ENCODE measurements at places on chromosomes 4 and X.

DNA sequence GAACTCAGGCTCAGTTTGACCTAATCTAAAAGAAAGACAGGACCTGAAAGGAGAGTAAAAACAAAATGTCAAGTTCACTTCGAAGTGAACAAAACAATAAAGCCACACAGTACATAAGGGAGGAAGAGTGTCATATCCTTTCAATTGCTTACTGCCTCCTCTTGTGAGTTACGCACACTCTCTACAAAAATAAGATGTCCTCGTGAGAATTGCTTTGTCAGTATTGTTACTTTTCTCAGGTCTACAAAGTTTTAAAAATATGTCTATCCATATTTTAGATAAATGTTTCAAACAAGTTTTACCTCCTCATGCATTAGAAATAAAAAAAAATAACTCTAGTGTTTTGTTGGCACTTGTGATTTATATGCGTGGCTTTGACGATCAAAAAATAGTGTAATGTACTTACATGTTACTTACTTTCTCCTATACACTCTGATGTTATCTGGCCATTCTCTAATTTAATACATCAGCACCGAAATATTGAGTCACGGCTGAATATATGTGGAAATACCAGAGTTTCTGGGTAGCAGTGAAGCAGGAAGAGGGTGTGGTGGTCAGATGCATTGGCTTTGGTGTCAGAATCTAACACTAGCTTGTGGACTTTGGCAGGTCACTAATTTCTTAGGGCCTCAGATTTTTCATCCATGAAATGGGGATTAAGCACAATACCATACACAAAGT is 8.1 kb upstream of the MRPL1 start:
- DNase-seq = no peak

DNA sequence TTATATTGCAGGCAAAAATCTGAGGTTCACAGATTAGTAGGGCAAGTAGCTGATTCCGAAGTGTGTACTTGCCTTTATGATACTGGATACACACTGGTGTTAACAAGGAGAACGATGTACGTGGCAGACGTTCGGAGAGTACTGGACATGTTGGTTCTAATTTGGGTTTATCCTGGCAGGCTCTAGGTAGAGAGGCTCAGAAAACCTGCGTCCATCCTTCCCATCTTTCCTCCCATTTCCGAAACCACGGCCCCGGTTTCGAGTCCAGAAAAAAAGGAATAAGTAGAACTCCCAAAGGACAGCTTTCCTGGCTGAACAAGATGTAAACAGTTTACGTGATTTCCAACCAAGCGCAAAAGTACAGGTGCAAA is 351 bp upstream of the SLC30A9 start:
- peak; percentile 10 for DNase-seq

DNA sequence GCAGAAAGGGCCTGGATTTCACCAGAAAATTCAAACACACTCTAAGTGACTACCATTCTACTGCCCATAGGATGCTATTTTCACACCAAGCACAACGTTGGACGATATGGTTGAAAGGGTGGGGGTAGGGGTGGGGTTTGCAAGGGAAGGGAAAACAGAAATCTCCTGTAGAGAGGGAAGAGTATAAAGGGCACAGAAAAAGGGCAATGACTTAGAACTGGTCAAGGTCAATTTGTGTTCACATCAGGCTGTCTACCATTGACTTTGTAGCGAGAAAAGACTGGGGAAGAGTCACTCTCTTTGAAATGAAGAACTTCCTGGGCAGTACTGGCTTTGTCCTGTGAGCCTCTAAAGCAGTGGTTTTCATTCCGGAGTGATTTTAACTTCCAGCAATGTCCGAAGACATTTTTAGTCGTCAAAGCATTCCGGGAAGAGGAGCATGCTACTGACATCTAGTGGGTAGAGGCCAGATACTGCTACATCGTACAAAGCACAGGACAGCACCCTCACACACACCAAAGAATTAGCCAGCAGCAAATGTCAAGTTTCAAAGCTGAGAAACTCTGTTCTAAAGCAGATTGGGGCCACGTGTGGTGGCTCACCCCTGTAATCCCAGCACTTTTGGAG is 48.4 kb upstream of the SLC7A3 start:
- no peak for DNase-seq

- no peak for DNase-seq
Observed at GRCh38 chr4:110306303-110306702, 107.9 kb upstream of the ELOVL6 start.

DNA sequence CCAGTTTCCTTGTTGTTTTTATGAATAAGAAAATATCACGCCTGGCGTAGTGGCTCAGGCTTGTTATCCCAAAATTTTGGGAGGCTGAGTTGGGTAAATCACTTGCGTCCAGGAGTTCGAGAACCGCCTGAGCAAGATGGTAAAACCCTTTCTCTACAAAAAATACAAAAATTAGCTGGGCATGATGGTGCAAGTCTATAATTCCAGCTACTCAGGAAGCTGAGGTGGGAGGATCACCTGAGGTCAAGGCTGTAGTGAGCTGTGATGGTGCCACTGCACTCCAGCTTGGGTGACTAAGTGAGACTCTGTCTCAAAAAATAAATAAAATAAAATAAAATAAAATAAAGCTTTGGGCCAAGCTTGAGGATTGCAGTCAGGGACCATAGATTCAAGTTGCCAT is 827.2 kb downstream of the FSTL5 start:
- no peak for DNase-seq

- no peak for DNase-seq
Observed at GRCh38 chr4:180380733-180381132, 1862.5 kb upstream of the TENM3 start.

DNA sequence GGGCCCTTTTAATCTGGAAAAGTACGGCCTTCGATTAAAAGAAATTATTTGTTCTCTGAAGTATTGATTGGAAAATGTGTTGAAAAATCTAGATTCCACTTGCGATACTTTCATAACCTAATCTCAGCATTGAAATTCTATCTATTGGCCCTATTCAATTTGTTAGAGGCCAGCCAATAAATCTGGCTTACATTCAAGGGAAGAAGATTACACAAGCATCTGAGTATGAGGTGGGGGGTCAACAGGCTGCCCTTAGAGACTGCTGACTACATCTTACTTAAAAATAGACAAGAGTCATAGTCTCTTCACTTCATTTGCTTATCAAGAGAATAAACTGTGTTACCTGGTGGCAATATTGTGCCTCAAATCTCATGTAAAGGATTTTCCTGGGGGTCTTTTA is 248.0 kb upstream of the KCNIP4 start:
- DNase-seq = no peak

DNA sequence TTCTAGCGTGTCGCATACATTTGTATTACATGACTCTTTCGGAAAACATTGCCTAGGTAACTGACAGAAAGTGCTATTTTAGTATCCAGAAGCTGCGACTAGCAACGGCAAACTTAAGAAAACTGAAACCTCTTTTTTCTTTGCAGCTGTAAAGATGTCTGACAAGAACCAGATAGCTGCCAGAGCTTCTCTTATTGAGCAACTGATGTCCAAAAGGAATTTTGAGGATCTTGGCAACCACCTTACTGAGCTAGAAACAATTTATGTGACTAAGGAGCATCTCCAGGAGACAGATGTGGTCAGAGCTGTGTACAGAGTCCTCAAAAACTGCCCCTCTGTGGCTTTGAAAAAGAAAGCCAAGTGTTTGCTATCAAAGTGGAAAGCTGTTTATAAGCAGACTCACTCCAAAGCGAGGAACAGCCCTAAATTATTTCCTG is 9.4 kb downstream of the TCEANC start:
- peak; percentile 3 for DNase-seq

DNA sequence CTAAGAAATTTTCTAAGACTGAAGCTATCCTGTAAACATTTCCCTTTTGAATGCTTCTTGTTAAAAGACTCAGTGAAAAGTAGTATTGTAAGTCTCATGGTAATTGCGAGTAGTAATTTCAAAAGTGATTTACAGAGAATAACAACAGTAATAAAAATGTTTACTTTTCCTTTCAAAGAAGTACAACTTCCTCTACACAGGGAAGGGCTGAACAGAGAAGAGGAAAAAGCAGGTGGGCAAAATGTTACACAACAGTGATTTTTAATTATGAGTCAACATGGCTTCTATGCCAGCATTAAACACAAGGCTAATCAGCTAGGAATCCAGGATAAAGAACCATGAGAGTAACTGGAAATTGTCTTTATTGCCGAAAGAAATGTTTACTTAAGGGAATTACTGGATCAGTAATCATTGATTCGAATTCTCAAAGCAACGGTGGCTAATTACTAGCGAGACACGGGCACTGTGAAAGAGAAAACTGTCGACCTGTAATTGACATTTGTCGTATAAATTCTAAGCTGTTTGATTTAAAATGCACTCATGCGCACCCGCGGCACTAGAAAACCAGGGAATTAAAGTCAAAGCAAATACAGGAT is 15.4 kb downstream of the UTP3 start:
- peak; percentile 3 for DNase-seq
